ENCODE measurements at places on chromosomes 7 and 10.

- DNase-seq: no peak
These were observed 181.4 kb downstream of the JCAD start for GRCh38 chr10:29877793-29878491.

- DNase-seq: no peak
These were observed 265.2 kb downstream of the SNX13 start for GRCh38 chr7:17674943-17675608.

- DNase-seq: no peak
These were observed 46.1 kb downstream of the ITGB8 start for GRCh38 chr7:20376796-20377195.

GRCh38 chr10:73094986-73095480 is 1.6 kb downstream of the P4HA1 start:
- no peak for DNase-seq

- DNase-seq: no peak
These were observed 179.6 kb downstream of the ZMYND11 start for GRCh38 chr10:314871-315270.

GRCh38 chr7:152512706-152513105 is 76.9 kb upstream of the KMT2C start:
- DNase-seq: no peak

GRCh38 chr10:96570511-96570910 is 16.3 kb downstream of the TM9SF3 start:
- DNase-seq: no peak

- DNase-seq: no peak
These were observed 303.7 kb upstream of the PCDH15 start for GRCh38 chr10:55104738-55105137.

- no peak for DNase-seq
These were observed 115.4 kb downstream of the CABCOCO1 start for GRCh38 chr10:61778137-61778536.

GRCh38 chr7:151873402-151873965 is 3.4 kb downstream of the PRKAG2 start:
- no peak for DNase-seq

- no peak for DNase-seq
These were observed 25.4 kb downstream of the RBM33 start for GRCh38 chr7:155669717-155670505.

Measured in uterus (tissue), 4 donors.